ENCODE measurements at places on chromosomes 3 and 15.

GRCh38 chr3:185613016-185613415 is 26.9 kb downstream of the SENP2 start:
- DNase-seq = no peak

- DNase-seq = no peak
Observed at GRCh38 chr3:61593446-61594029, 32.2 kb downstream of the PTPRG start.

DNA sequence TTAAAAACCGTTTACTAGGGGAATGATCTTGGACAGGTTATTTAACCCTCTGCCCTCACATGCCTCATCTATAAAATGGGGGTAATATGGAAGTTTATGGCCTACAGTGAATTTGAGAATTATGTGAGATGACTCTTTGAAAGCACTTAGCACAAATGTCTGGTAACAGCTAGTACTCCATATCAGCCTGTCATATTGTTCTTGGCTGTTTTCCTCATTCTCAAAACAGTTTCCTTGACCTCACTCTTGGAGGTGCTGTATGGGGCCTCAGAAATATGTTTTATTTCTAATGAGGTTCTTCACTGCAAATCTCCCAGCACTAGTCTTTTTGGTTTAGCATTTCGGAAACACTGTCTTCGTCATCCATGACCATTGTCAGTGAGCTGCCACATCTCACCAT is 398.2 kb downstream of the FEZF2 start:
- no peak for DNase-seq

GRCh38 chr15:63968122-63968524 is 78.2 kb downstream of the DAPK2 start:
- no peak for DNase-seq

GRCh38 chr15:99009741-99010330 is 2.2 kb upstream of the PGPEP1L start:
- no peak for DNase-seq

DNA sequence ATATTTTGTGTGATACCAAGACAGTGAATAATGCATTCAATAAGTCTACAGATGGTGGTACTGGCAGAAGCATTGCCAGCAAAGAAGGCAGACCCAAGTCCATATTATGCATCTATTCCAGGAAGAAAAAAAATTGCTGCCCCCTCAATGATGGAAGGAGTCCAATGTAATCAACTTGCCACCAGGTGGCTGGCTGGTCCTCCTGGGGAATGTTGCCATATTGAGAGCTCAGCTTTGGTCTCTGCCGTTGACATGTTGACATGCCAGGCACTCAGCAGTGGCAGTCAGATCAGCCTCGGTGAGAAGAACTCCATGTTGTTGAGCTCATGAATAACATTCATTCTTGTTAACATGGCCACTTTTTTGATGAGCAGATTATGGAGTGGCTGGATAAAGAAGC is 298.5 kb downstream of the IGSF11 start:
- no peak for DNase-seq

- no peak for DNase-seq
Observed at GRCh38 chr3:177300842-177301241, 103.6 kb upstream of the TBL1XR1 start.

DNA sequence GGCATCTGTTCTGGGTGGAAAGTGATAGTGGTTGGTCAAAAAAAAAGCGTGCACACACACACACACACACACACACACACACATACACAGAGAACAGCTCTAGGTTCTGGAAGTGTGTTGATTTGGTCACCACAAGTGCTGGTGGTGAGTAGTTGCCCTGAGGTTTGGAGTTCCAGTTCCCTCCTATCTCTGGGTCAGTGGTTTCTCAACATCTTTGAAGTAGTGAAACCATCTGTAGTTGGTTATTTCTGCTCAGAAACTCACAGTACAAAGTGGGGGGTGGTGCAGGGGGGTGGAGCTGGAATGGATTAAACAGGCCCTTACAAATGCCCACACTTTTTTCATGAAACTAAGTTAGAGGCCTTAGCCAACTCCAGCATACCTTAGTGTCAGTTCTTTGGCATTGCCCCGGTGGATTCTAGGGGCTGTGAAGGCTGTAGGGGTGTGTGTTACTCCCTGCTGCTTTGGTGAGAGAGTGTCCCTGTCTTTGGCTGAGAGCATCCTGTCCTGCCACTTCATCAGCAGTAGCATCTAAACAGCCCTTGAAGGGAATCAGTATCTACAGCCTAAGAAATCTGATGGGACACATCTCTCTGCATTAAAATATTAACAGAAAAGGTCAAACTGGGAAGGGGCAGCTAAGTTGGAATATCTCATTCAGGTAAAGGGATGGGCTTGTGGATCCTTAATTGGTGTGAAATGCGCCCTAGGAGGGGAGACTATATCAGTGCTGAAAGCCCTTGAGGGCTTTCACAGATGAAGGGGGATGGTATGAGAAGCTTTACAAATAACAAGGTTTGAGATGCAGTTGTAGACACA is 20.6 kb downstream of the SMAD3 start:
- DNase-seq = no peak

DNA sequence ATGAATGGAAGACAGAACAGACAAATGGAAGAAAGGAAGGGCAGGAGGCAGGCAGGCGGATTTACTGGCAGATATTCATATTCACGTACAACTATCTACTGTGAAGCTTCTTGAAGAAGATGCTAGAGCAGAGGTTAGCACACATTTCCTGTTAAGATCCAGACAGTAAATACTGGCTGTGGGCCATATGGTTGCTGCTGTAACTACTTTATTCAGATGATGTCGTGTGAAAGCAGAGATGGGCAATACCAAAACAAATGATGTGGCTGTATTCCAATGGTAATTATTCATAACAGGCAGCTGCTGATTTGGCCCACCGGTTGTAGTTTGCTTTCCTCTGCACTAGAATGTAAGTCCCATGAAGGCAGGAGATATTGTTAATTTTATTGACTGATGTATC is 115.7 kb upstream of the PRTG start:
- DNase-seq = no peak

- no peak for DNase-seq
Observed at GRCh38 chr3:187822402-187822801, 77.1 kb upstream of the BCL6 start.

DNA sequence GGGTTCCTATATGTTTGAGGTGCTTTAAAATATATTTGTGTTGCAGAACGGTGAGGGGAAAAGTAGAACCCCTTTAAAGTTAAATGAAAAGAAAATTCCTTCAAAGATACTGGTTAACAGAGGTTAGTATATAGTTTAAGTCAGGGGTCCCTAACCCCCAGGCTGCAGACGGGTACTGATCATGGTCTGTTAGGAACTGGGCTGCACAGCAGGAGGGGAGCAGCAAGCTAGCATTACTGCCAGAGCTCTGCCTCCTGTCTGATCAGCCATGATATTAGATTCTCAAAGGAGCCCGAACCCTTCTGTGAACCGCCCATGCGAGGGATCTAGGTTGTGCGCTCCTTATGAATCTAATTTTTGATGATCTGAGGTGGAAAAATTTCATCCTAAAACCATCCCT is 37.5 kb upstream of the RFX7 start:
- DNase-seq = no peak

- DNase-seq = no peak
Observed at GRCh38 chr3:37576996-37577395, 284.7 kb upstream of the CTDSPL start.

DNA sequence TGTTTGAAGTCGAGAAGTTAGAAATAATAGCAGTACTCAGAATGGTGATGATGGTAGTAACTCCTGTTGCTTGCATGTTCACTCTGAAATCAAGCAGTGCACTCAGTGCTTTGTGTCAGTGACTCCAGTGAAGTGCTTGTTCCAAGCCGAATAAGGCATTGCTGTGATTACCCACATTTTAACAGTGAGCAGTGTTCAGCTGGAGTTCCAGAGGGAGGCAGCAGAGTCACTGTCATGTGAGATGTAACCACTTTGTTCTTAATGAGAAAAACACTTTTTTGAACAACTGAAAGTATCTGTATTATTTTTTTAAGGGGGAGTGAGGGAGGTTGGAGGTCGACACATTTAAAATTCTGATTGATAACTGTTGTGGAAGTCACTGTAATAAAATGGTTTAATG is 3.7 kb downstream of the MDFIC2 start:
- DNase-seq = no peak

DNA sequence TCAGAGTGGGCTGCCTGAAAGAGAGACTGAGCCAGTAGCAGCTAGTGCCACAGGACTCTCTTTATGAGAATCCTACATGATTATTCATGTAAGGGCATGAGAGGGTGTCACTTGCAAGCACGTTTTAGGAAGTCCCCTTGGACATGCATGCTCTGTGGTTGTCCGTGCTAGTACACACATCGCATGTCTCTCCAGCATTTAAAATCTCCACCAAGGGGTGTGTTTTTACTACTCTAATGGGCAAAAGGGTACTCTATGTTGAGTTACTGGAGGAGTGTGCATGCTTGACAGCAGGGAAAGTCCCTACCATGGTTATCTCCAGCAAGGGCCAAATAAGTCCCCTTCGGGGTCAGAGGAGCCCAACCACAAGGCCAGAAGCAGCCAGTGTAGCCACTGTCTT is 70.7 kb downstream of the DCLK3 start:
- DNase-seq = no peak

DNA sequence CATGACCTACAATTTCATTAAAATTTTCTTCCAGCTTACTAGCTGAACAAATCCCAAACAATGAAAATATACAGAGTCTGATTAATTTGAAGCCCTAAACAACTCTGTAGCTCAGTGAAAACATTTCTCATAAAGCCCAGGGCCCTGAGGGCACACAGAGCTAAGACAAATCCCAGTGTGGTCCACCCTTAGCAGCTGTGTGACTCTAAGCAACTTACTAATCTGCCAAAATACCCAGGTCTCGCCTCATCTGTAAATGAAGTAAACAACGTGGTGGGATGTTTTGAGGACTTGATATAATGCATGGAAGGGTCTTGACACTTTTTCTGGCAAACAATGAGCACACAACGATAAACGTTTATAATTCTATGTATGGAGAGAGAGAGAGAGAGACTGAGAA is 158.4 kb downstream of the FHIT start:
- no peak for DNase-seq

GRCh38 chr15:76366714-76367113 is 30.1 kb downstream of the ISL2 start:
- no peak for DNase-seq

DNA sequence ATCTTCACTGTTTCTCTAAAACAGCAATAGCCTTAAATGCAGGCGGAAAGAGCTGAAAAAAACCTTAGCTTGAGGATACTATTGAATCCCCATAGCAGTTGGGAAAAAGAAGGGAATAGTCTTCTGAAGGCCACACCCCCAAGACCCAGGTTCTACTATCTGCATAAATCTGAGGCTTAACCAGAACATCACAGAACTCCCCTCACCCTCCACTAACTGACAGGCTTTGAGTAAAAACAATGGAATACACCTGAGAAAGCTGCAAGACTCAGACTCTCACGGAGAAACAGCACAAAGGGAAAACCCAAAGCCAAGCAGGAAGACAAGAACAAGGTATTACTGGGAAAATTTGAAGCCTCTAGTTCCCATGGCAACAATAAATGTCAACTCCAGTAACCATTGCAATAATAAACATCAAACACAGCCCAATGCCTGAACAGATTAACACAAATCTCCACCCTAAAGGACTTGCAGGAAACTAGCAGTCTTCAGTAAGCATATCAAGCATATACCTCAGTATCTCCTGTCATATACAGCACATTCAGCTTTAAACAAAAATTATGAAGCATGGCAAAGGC is 56.4 kb downstream of the TMCC1 start:
- DNase-seq = no peak

- no peak for DNase-seq
Observed at GRCh38 chr3:175199961-175200360, 340.8 kb downstream of the NAALADL2 start.

DNA sequence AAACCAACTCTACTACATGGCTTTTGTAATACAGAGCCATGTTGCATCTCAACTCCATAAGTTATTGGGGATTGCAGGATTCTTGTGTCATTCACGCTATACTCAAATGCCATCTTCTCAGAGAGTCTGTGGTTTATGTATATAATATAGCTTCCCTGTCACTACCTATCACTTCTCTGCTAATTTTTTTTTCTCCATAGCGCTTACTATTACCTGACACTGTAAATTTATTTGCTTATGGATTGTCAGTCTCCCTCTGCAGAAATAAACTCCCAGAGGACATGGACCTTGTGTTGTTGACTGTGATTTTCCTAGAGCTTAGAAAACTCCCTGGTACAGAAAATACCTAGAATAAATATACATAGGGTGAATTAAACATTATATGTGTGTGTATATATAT is 990.5 kb downstream of the TBL1XR1 start:
- no peak for DNase-seq

DNA sequence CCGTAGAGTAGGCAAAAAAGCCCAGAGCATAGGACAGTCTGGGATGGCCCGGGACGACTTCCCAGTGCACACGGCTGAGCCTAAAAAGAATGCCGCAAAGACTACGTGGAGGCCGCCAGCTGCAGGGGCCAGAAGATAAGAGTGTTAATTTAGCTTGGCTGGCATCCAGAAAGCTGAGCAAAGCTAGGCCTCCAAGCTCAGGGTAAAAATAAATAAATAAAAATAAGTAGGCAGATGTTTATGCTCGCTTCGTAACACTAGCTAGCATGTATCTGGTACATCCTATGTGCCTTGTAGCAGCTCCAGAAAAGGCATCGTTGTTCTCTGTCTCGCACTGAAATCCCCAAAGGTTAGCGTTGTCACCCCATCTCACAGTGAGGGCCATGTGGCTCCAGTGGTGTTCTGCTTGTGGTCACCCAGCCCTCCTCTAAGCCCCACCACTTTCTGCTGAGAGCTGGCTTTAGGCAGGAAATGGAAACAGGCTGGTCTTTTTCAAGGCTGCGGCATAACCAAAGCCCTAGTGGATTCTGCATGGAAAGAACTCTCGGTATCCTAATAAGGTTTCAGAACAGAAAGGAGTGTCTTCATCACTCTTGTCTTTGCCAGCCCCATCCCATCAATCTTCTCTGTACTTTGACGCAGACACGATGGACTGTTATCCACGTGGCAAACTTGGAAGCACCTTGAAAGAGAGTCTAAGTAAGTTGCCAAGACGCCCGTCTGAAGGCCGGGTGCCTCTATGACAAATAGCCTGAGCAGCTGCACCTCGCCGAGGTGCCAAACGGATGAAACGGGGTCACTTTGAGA is 58.1 kb upstream of the MEF2A start:
- no peak for DNase-seq

- no peak for DNase-seq
Observed at GRCh38 chr15:78679089-78679511, 38.1 kb upstream of the CHRNB4 start.

DNA sequence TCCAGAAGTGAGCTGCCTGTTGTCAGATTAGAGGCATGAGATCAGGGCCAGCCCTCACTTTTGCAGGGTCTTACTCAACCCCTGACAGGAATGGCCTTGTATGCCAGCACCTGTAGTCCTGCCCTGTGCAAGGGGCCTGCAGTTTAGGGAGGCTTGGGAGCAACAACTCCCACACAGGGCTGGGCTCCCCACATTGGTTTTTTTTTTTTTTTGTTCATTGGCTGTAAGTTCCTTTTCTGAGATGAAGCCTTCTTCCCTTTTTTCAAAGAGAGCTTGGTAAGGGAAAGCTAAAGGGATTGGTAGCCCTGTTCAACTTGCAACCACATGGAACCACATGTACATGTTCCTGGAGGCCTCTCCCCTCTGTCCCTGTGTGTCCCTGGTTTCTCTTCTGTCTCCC is 46.4 kb downstream of the TNFAIP8L3 start:
- no peak for DNase-seq

Data from stimulated activated CD4-positive, alpha-beta T cell treated with anti-CD3 and anti-CD28 coated beads, TNF-alpha, amount 100 ng/mL, for 4 hours (primary cell).